LHCN-M2 (cell line): ENCODE measurements at places on chromosomes 3 and 15.

GRCh38 chr3:149448331-149448831 is 26.1 kb upstream of the TM4SF4 start:
- DNase-seq: peak; percentile 79

DNA sequence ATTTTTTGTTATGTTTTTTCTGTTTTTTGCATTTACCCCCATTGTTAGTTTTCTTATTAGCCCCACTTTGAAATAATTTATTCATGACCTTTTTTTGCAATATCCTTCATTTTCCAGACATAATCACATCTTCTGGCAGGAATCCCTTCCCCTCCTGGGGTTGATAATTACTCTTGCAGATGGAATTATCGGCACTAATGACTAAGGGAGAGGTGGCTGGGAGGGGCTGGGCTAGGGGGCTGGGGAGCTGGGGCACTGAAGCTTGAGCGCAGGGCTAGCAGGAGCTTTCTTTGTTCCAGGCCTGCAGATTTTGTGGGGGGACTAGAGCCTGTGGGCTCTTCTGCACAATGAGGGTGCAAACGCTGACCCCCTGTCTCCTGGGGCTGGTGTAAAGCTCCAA is 77.8 kb downstream of the RAB11A start:
- DNase-seq: no peak

GRCh38 chr3:123722021-123722420 is 137.2 kb upstream of the HACD2 start:
- no peak for DNase-seq

DNA sequence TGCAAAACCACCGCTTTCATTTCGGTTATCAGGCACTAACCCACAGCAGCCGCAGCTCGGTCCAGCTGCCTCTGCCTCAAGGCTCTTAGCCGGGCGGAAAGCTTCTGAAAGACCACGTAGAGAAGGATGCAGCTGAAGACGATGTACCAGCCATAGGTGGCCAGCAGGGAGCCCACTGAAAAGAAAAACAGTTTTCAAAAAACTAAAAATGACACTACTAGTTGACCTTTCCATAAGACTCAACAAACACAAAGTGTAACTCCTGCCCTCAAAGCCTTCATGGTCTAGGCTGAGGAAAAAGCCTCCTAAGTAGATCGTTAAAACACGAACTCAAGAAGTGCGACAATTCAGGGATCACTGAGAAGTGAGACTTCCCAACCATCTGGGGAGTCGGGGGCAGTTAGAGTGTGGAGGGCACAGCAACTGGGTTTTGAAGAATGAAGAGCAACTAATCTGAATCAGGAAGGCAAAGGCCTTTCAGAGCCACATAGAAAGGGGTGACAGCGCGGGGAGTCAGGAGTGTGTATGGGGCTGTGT is 716 bp downstream of the SELENOS start:
- peak; percentile 36 for DNase-seq

DNA sequence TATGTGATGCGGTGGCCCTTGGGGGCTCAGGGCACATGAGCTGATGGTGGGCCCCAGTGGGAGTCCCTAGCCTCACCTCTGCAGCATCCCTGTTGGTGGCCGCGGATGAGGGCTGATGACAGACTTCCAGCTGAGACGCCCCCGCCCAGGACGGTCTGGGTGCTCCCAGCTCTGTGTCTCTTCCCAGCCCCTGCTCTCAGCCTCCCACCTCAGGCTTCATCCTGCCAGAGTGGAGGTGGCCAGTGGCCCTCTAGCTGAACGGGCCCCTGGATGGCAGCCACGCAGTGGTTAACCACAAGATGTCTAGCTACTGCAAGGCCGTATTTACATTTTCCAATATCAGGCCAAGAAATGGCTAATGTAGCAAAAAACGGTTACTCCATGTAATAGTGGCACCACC is 205.3 kb upstream of the LINGO1 start:
- no peak for DNase-seq

GRCh38 chr3:124172816-124173215 is 180.9 kb upstream of the ROPN1 start:
- no peak for DNase-seq

GRCh38 chr3:129022114-129023007 is 21.3 kb downstream of the EFCC1 start:
- no peak for DNase-seq

- no peak for DNase-seq
Measured at GRCh38 chr3:22861426-22861825, 341.7 kb upstream of the UBE2E2 start.

DNA sequence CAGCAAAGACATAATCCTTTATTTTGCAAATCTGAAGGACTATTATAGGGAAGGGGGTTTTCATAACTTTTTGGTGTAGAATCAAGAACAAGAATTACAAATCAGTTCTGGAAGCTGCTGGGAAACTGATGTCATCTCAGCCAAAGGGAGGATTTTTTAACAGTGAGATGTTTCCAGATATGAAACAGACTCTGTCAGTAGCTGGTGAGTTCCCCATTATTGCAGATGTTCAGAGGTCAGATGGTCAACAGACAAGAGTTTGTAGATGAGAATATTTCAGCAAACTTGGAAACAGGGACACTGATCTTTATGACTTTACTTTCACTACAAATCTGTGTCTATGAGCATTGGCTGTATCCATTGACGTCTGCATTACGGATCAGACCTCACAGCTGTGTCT is 71.9 kb upstream of the LPP start:
- DNase-seq: no peak

GRCh38 chr3:128153156-128154041 is at the start of gene EEFSEC:
Gene EEFSEC, plus strand, starts transcription at chr3:128153481. Its CDS starts 27 bp downstream, at chr3:128153508.
- DNase-seq: peak; percentile 73

GRCh38 chr3:14472471-14473351 is 67.4 kb downstream of the GRIP2 start:
- DNase-seq: peak; percentile 92

GRCh38 chr3:34185301-34185700 is 386.9 kb downstream of the PDCD6IP start:
- DNase-seq: no peak

GRCh38 chr15:82040862-82041261 is 5.0 kb downstream of the MEX3B start:
- DNase-seq: no peak

GRCh38 chr3:172181932-172182586 is 142.7 kb downstream of the FNDC3B start:
- peak; percentile 76 for DNase-seq

GRCh38 chr3:113212150-113212843 is 940 bp downstream of the BOC start:
- DNase-seq: peak; percentile 23

GRCh38 chr15:27491666-27492621 is 521.0 kb downstream of the GABRG3 start:
- DNase-seq: no peak

DNA sequence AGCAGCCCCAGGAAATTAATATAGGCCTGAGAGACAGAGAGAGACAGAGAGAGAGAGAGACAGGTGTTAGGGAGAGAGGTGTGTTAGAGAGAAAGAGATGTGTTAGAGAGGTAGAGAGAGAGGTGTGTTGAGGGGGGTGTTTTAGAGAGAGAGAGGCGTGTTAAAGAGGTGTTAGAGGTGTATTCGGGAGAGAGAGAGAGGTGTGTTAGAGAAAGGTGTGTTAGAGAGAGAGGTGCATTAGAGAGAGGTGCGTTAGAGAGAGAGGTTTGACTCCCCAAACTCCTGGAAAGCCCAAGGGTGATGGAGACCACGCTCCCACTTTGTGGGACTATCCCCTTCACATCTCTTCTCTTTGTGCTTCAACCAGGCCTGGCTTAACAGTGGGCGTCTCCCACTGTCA is 95.5 kb downstream of the CACNA2D3 start:
- DNase-seq: no peak

- peak; percentile 32 for DNase-seq
Measured at GRCh38 chr3:186849374-186849975, 7.0 kb downstream of the ADIPOQ start.

DNA sequence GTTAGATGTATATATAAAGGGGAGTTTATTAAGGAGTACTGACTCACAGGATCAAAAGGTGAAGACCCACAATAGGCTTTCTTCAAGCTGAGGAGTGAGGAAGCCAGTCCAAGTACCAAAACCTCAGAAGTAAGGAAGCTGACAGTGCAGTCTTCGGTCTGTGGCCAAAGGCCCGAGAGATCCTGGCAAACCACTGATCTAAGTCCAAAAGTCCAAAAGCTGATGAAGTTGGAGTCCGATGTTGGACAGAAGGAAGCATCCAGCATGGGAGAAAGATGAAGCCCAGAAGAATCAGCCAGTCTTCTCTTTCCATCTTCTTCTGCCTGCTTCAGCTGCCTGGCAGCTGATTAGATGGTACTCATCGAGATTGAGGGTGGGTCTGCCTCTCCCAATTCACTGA is 107.5 kb downstream of the BCHE start:
- no peak for DNase-seq

GRCh38 chr3:194121891-194122631 is 13.9 kb upstream of the HES1 start:
- no peak for DNase-seq

DNA sequence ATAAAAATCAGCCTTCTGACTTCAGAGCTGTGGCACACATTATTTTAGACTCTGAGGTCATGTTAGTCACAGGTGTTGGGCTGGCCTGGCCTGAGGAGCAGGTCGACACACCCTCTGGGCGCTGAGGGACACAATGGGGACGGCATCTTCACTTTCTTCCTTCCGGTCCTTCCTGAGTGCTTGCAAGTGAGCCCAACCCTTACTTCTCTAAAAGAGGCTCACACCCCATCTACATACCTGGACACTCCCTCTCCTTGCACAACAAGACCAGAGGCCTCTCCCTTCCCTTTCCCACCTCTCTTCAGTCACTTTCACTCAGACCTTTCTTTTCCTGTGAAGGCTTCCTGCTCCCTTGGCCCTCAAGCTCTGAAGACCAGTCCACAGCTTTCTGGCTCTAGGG is 85.4 kb downstream of the XXYLT1 start:
- no peak for DNase-seq

DNA sequence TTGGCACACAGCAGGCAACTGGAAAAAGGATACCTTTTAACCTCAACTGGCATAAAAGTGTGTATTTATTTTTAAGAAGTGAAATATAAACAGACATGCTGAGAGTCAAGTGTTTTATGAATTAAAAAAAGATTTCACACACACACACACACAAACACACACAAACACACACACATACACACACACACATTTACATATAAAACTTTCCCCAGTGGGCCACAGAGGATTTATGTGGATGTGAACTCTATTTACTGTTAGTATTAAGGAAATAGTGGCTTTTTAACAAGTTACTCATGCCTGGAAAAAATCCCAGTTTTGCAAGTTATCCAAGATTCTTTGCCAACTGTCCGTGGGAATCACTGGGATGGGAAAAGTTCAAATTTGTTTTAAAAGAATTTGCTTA is 725.9 kb upstream of the NR2F2 start:
- peak; percentile 88 for DNase-seq

- DNase-seq: no peak
Measured at GRCh38 chr3:89954137-89954536, 846.7 kb downstream of the EPHA3 start.

DNA sequence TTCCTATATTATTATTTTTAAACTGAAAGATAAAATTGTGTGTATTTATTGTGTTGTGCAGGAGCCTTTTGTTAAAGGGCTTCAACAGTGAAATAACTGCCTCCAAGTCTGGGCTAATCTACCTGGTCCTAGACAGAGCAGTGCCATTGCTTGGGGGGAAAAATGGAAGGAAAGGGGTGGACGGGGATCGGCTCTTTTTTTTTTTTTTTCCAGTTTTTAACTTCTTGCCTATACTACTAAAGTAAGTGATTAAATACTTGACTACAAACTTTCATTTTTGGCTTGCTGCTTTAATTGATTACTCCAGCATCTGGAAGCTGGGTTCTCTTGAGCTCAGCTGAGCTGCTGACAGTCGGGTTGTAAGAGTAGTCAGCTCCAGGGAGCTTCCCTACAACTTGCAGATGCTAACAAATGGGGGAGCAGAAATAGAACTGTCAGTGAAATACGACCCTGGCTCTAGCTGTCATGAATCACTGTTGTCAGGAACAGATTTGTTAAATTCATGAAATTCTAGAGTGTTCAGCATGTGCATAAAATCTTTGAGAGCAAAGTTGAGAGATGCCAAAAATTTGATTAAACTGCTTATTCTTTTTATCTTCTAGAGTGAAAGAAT is 276.7 kb downstream of the ROBO1 start:
- DNase-seq: peak; percentile 11

DNA sequence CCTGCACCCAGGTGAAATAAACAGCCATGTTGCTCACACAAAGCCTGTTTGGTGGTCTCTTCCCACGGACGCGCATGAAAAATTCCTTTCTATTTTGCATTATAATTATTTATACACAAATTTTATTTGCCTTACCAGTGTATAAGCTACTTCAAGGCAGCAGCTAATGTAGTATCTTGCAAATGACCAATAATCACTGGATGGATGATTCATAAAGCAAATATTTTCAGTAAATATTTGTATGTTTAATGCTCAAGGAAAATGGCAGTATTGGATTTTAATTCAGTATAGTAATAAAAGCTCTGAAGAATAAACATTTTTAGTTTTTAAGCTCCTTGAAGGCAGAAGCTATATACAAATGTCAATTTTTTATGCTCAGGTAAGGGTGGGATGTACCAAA is 158.7 kb upstream of the NANOGP8 start:
- DNase-seq: peak; percentile 11

DNA sequence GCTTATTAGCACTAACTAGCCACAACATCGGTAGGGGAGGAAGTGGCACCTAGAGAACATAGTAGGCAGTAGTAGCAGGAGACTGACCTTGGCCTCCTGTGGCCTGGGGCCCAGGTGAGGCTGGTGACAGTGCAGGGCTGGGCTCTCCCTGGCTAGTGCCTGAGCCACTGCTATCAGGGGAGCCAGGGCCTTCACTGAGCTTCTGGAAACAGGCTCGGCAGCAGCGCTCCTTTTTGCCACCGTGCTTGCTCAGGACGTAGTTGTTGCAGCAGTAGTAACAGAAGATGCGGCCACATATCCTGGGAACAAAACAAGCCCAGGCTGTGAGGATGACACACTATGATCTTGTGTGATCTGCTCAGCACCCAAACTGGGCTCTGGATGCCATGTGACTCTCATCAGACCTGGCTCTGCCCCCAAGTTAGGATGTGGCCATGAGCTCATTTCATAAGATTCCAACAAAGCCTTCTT is 15.1 kb downstream of the CXCR6 start:
- DNase-seq: no peak

DNA sequence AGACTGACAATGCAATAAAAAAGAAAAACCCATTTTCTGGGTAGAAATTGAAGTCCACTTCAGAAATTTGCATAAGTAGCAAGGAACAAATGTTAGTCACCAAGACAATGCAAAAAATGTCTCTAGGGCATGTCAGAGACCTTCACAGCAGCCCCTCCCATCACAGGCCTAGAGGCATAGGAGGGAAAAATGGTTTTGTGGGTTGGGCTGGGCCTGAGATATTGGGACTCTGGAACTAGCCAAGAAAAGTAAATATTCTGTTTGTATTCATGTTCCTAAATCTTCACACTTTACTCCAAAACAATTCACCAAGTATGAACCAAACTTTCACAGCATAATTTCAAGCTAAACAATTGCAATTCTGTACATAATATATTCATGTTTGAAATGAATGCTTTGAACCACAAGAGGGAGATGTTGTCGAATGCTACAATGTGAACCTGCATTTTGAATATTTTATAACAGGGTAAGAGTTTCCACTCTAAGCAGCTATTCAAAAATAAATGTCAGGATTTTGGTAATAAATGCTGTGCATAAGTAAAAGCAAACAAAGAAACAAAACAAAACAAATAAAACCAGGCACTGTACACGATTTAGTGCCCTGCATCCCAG is 429.2 kb downstream of the OTOL1 start:
- no peak for DNase-seq
